Peyer's patch (tissue), 4 donors: ENCODE measurements at places on chromosomes 7 and 10. TPM values are rescaled to one million over a fixed set of nuclear protein-coding genes. Genes with fewer than 3 reads are reported as not detected.

TMEM273 gene
- total RNA-seq, result 7.2 TPM

EGFR gene
- total RNA-seq, result 61.1 TPM

IDI1 gene
- total RNA-seq, result 71.0 TPM

TMEM236 gene
- 79.9 TPM for total RNA-seq

IKZF1 gene
- total RNA-seq, result 34.0 TPM

ALDH18A1 gene
- 319 TPM for total RNA-seq

GOT1 gene
- total RNA-seq, result 86.1 TPM

LRMDA gene
- total RNA-seq, result 4.7 TPM

SLC18A3 gene
- total RNA-seq, result 0.47 TPM

EMX2 gene
- total RNA-seq, result not detected

DPP6 gene
- total RNA-seq, result 1.5 TPM

OR6V1 gene
- total RNA-seq, result not detected

HDAC9 gene
- 0.88 TPM for total RNA-seq

RBP4 gene
- 1.7 TPM for total RNA-seq

CFAP69 gene
- not detected for total RNA-seq

LFNG gene
- 42.5 TPM for total RNA-seq

STEAP4 gene
- total RNA-seq, result 1.9 TPM

PPP1R9A gene
- 4.7 TPM for total RNA-seq

BTBD16 gene
- not detected for total RNA-seq

ACTR1A gene
- 41.3 TPM for total RNA-seq

TAS2R4 gene
- total RNA-seq, result 5.6 TPM

STAG3 gene
- total RNA-seq, result 2.1 TPM

FANK1 gene
- total RNA-seq, result 7.9 TPM

CCDC3 gene
- 3.9 TPM for total RNA-seq

ZNF655 gene
- total RNA-seq, result 156 TPM

CYP2C9 gene
- 362 TPM for total RNA-seq

GIMAP5 gene
- total RNA-seq, result 27.6 TPM

TCERG1L gene
- not detected for total RNA-seq

VSTM2A gene
- 2.5 TPM for total RNA-seq

SFXN2 gene
- 37.1 TPM for total RNA-seq

C10orf105 gene
- not detected for total RNA-seq

MYH16 gene
- total RNA-seq, result not detected

VGF gene
- not detected for total RNA-seq

TEX36 gene
- not detected for total RNA-seq

SLF2 gene
- total RNA-seq, result 33.4 TPM

METTL27 gene
- 17.3 TPM for total RNA-seq

HGF gene
- total RNA-seq, result 5.0 TPM

PAX4 gene
- total RNA-seq, result not detected
